ENCODE measurements at places on chromosomes 13 and 19.

DNA sequence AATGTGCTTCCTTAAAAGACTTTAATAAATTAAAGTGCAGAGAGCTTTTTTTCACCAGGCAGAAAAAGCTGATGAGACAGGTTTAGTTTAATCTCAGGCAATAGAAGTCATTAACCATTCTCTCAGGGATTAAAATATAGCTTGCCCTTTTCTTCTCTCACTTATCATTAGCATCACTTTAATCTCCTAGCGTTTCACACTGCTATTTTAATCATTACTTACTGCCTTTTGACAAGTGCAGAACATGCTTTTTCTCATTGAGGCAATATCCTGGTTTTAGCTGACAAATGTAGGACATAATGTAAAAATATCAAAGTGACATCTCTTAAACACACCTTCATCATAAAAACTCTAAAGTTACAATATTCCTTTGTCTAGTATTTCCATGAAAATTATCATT is 94.6 kb downstream of the DACH1 start:
- DNase-seq = no peak

- no peak for DNase-seq
Measured at GRCh38 chr13:32629866-32630265, 43.6 kb downstream of the PDS5B start.

DNA sequence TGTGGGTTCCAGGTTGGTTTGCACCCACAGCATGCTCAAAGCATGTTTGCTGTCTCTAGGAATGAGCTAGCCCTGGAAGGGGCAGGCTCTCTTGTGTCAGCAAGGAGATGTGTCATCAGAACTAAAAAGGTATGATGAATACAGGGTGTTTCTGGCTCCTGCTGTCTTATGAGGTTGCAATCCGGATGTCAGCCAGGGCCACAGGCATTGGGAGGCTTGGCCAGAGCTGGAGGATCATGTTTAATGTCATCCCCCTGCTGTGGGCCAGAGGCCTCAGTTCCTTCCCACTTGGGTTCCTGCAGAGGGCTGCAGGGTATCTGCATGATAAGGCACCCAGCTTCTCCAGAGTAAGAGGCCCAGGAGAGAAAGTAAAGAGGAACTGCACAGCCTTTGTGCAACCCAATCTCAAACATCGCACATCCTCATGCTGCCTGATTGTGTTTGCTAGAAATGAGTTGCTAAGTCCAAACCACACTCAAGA is 193.6 kb downstream of the COL4A1 start:
- DNase-seq = peak; percentile 55

GRCh38 chr13:108026680-108027410 is 188.5 kb downstream of the LIG4 start:
- no peak for DNase-seq

GRCh38 chr19:38148337-38148736 is 75.7 kb downstream of the DPF1 start:
- no peak for DNase-seq

- DNase-seq = no peak
Measured at GRCh38 chr13:21453387-21454081, 5.6 kb downstream of the ZDHHC20 start.

DNA sequence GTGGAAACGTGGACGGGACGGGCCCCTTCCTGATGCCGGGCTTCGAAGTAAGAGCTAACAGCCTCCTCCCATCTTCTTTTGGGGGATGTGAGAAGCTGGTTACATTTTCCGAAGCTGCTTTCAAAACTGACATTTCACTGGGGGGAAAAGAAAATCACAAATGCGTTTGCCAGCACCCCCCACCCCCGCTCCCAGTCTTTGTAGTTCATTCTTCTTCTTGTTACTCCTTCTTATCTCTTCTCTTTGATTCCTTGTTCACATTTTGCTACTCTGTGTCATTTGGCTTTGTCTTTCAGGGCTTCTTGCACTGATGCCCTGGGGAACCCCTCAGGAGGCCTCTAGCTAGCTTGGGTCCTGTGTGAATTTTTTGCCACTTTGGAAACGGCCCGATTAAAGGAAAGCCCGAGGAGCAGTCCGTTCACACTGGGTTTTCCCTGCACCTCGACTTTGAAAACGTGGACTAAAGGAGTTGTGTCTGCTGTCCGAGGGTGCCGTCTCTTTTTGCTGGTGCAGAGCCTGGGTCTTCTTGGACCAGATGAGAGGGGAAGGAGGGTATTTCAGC is 1.3 kb downstream of the CARM1 start:
- DNase-seq = no peak

DNA sequence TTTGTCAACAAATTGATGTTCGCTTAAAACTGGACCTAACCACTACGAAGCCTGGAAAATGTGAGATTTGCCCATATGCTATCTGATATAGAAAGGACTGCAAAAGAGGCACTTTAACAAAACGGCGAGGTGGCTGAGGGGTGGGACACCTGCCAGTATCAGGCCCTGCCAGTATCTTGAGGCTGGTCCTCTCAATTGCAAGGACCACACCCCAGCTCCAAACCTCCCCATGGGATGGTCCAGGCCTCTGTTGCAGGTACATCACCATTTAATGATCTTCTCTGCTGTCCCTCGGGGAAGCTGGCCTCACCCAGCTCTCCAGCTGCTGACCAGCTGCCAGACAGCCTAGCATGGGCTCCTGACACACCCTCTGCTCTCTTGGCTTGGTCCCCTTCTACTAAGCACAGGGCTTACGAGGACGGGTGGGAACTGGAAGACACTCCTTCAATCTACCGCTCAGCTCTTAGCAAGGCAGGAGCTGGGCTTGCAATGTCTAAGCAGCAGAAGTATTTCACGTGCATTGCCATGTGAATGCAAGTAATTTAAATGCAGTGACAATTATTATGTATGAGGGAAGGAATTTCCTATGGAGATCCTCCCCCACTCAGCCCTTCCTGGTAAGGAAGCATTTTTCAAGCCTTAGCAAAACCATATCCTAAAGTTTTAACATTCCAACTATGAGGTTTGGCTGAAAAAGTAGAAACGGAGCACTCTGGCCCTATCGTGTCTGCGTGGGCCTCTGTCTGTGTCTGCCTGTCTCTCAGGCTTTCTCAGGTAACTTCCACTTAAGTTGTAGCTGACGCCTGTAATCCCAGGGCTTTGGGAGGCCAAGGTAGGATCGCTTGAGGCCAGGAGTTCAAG is 63.9 kb downstream of the LATS2 start:
- peak; percentile 99 for DNase-seq

GRCh38 chr19:14116525-14116917 is 1.0 kb downstream of the PRKACA start:
- DNase-seq = no peak

DNA sequence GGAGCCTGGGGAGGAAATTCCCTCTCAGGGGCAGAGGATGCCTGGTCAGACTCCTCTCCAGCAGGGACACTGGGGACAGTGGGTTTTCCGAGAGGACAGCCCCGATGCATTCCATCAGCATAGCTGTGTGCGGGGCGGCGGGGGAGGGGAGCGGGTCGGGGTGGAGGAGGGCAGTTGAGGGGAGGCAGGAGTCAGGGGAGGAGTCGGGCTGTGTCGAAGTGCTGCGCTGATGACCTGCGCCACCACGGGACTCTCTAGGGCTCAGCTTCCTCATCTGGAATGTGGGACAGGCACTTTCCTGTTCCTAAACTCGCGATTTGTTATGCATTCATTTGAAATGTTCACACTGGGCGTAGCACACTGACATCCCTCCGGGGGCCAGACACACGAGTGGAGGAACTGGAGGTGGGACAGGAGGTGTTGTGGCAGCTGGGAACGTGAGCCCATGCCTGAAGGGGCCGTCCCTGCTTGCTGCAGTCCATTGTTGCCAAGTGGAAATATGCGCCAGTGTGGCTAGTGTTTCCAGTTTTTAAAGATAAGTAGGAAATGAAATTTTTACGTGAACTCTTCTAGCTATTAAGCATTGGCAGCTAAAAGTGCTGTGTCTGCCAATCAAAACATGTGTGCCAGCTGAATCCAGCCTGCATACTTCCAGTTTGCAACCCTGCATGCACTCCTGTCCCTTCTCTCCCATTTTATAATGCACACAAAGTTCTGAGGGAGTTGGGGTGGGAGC is 43.3 kb downstream of the FLT1 start:
- no peak for DNase-seq

DNA sequence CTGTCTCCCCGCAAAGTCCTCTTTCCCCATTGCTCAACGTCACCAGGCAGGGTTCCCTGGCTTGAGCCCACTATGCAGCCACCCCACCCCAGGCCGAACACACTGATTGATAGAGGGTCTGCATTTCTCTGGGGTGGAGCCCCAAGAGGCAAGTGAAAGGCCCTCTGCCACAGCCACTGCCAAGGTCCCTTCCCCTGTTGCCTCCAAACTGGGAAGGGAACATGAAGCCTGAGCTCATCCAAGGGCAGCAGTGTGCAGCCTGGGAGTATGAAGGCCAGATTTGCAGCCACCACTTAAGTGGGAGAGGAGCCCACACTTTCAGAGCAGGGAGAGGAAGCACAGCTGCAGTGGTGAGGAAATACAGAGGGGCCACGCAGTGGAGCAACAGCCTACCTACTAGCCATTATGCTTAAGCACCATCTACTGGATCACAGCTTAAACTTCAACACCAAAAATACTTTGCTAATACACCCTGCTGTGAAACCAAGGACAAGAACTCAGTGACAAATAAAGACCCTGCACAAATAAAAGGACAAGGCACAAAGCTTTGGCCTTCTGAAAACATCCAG is 48.6 kb downstream of the UBL3 start:
- DNase-seq = no peak

DNA sequence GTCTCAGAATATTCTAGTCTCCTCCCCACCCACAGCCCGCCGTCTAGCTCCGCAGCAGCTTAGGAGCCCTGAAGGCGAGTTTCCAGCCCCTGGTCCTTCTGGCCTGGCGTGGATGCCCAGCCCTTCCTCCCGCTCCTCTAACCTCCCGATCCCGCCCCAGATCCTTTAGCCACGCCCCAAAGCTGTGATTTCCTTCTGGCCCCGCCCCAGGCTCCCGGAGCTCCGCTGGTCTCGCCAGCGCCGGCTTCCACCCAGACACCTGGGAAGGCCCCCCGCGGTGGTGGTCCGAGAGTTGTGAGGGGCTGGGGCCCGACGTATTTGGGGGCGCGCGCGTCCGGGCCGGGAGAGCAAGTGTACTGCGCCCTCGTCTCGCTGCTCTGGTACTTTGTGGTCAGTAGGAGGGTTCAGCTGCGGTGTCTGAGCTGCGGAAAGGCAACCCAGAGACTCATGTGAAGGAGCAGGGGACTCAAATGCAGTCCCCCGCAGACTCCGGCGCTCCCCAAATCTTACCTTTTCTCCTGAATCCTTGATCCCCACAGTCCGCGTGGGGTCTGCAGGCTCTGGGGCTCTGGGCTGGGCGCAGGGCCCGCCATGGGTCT is at the start of gene CGB7:
Gene CGB7, minus strand, starts transcription at position 114 of the 599 bp plus-strand sequence. CDS start 2,374 bp downstream, outside the sequence.
- peak; percentile 72 for DNase-seq

DNA sequence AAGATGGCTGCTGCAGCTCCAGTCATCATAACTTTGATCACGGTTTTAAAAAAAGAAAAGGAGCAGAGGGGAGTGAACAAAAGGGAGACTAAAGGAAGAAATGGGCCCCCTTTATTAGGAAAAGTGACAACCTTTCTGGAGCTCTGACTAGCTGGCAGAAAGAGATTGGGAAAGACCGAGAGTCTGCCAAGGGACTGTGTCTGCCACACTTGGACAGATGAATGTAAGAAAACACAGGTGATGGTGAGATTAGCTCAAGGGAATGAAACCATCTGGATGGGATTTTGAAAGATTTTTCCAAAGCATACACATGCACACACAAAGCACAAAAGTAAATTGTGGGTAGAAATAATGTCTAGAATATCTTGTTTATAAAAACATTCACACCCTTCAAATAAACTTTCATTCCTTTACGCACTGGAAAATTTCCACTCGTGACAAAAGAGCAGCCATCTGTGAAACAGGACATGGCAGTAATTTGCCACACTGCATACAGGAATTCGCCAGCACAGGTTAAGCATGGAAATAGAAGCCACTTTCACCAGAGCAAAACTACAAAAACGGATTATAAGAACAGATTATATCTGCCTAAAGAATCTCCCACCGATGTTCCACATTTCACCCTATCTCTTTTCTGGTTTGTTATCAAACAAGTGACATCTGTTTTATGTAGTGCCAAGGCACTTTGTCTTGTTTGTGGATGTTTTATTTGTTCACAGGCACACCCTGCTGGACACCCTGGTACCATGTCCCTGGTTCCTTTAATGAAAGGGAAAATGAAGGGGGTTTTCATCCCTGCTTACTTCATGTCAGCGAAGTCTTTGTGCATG is 819.5 kb downstream of the DIAPH3 start:
- no peak for DNase-seq

DNA sequence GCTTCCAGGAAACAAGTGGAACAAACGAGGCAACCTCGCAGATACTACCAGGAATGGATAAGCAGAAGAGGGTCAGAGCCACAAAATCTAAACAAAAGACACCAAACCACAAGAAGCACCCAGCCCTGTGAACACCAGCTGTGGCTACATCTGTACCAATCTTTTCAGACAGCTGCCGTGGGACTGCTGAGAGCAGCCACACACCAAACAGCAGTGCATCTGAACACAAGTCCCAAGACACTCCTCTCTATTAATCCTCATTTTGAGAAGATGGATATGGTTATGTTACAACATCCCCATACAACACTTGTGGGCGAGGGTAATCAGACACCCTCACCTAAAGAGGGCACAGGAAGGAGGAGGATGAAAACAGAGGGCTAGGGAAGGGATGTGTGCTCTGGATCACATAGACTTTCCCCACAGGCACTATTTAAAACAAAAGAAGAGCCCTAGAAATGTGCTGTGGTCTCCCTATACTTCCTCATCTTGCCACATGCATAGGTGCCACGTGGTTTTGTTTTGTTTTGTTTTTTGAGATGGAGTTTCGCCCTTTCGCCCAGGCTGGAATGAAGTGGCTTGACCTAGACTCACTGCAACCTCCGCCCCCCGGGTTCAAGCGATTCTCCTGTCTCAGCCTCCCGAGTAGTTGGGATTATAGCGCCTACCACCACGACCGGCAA is 41.6 kb upstream of the ZNF14 start:
- no peak for DNase-seq

DNA sequence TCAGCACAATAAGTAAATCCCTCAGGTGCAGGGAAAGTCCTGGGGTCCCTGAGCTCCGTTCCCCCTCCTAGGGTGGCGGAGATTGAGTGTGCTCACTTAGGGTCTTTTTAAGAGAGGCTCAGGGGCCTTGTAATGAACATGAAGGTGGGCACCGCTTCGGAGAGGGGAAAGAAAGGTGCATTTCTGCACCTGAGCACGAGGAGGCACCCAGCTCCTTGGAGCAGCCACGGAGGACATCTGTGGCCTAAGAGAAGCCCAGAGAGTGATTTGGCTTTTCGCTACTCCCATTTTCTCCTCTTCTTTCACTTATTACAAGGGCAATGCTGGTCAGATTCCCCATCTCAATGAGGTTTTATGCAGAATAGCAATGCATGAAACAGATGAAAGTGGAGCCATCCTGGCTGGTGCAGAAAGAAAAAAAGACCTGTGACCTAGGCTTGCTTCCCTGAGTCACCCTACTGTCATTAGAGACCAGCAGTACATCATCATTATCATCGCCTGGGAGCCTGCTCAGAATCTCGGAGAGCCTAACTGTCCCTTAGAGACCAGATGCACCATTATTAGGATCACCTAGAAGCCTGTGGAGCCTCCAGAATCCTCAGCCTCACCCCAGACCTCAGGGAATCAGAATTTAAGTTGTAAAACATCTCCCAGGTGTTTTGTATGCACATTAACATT is 86.6 kb upstream of the RAP2A start:
- no peak for DNase-seq

GRCh38 chr19:1745589-1746031 is 7.7 kb upstream of the ONECUT3 start:
- DNase-seq = no peak
